ENCODE measurements at places on chromosomes 1 and 21. TPM values are rescaled to one million over a fixed set of nuclear protein-coding genes. Genes with fewer than 3 reads are reported as not detected.

Gene TIPRL
- 41.0 TPM for polyA plus RNA-seq

Gene IQCC
- polyA plus RNA-seq, result 10.4 TPM

Gene FCRL6
- polyA plus RNA-seq, result 0.13 TPM

DNA sequence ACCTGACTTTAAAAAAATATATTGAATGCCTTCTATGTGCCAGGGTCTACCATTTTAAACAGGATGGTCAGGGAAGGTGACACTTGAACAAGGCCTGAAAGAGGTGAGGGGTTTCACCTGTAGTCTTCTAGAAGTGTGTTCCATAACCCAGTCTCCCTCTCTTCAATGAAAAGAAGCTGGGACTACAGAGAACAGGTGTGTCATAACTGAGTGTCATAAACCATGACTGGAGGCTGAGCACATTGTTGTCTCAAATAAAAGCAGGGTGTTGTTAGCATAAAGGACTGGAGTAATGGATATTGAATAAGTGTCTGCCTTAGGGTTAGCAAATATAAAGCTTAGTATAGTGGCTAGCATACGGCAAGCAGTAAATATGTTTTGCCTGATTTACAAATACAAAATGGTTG, 65.4 kb downstream of the SYDE2 start:
- no peak for DNase-seq

GRCh38 chr1:70887936-70888335, 159.7 kb downstream of the PTGER3 start:
- DNase-seq, result no peak

DNA sequence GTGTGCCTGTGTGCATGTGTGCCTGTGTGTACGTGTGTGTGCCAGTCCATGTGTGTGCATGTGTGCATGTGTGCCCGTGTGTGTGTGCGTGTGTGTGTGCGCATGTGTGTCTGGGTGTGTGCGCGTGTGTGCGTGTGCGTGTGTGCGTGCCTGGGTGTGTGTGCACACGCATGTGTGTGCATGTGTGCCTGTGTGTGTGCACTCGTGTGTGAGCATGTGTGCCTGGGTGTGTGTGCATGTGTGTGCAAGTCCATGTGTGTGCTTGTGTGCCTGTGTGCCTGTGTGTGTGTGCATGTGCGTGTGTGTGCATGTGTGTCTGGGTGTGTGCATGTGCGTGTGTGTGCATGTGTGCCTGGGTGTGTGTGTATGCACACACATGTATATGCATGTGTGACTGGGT, 28.7 kb upstream of the COL6A2 start:
- DNase-seq, result no peak

GRCh38 chr1:163036671-163037070, 32.5 kb upstream of the RGS4 start:
- DNase-seq, result no peak

DNA sequence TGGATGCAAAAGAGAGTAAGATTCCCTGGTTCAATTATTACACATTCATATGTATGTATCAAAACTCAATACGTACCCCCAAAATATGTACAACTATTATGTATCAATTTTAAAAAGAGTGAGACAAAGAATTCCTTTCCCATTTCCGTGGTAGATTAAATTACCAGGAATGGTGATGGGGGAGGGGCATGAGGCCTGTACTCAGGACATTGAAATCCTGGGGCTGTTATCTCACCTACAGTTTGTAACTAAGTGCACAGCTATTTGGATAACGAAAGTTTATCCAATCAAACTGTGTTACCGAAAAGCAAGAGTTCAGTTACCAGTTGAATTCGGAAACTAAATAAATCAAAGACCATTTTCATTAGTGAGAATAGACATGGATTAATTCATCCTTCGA, 8.3 kb upstream of the ESRRG start:
- DNase-seq, result no peak

Gene PODN
- 1.7 TPM for polyA plus RNA-seq

Gene NBPF6
- polyA plus RNA-seq, result not detected

DNA sequence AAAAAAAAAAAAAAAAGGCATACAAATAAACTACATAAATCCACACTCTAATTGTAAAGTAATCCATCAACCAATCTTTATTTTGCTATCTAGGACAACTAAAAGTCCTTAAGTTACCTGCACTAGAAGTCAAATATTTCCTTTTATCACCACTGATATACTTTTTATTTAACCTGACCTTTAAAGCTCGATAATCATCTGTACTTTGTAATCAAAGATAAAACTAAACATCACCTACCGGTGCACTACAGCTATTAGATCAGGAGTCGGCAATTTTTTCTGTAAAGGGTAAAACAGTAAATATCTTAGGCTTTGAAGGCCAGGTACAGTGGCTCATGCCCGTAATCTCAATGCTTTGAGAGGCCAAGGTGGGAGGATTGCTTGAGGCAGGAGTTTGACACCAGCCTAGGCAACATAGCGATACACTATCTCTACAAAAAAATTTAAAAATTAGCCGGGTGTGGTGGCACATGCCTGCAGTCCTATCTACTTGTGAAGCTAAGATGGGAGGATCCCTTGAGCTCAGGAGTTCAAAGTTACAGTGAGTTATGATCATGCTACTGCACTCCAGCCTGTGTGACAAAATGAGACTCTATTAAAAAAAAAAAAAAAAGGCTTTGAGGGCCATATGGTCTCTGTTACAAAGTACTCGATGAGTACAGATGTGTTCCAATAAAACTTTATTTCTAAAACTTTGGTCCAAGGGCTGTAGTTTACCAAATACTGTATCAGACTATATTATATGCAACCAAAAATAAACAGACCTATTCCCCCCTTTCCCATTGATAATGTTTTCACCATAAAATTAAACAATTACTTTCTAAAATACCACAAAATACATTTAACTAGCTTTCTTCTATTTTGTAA, 47.1 kb downstream of the TESK2 start:
- no peak for DNase-seq

DNA sequence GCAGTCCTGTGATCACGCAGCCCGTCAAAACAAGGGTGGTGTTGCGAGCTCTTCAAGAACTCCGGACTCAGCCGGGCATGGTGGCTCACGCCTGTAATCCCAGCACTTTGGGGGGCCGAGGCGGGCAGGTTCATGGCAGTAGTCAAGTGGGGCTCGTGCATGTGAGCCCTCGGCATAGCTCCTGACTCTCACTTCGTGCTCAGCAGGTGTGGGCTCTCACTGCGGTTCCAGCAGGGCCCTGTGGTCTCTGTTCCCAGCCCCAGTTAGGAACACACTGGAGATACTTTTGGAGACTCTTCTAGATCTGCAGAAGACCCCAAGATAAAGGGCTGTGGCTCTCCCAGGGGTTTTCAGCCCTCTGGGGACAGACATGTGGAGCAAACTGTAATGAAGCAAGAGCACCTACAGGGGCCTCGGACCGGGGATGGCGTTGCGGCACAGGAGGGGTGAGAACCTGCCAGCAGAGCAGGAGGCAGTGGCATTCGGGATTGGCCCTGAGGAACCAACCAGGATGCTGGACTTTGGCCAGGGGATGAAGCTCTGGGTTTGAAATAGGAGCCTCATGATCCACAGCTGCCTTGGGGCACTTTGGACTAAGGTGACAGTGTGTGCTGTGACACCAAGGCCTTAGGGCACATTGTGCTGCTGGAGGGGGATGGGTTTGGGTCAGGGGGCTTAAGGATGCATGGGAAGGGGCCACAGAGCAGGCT, 443.2 kb downstream of the CAMTA1 start:
- DNase-seq, result no peak

- DNase-seq, result no peak
Measured at GRCh38 chr1:12438349-12438924, 179.6 kb downstream of the DHRS3 start.

Gene LTN1
- 31.0 TPM for polyA plus RNA-seq

- no peak for DNase-seq
Measured at GRCh38 chr1:180530501-180530900, 28.1 kb upstream of the ACBD6 start.

DNA sequence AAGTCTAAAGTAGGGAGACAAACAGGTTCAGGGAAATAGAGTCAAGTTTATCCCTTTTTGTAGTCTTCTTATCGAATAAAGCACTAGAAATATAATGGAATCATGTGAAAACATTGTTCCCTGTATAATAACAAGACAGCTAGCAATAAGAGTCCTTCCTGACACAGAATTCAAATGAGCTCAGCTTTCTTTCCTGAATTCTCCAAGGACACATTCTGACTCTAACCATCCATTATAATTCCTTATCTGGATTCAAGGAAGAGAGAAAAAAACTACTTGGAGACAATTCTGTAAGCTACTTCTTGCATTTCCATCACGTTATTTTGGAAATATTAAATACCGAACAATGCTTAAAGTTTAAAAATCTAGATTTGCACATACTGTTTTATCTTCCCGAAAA, 58.8 kb downstream of the ANKRD13C start:
- DNase-seq, result no peak

- no peak for DNase-seq
Measured at GRCh38 chr1:232596666-232597303, 33.1 kb downstream of the SIPA1L2 start.

- DNase-seq, result no peak
Measured at GRCh38 chr1:240435996-240436566, 175.9 kb downstream of the GREM2 start.

Gene AMY2B
- polyA plus RNA-seq, result 54.8 TPM

Measured in left renal cortex interstitium (tissue), 4 donors.